Nucleus accumbens (tissue), 56 donors: ENCODE measurements at places on chromosomes 6 and 20.

DNA sequence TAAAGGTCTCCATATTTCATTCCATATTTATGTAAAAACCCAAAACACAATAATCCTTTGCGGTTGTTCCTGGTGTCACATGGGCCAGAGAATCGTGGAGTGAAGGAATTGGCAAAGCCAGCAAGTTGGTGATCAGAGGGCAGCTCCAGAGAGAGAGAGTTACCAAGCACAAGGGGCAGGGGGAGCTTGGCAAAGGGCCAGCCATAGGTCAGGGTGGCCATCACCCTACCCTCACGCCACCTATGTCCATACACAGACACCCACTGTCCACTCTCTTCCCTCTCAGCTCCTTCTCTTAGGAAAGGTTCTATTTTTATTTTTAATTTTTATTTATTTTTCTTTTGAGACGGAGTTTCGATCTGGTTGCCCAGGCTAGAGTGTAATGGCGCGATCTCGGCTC lies 163.2 kb upstream of the JARID2 start:
- DNase-seq, result no peak

GRCh38 chr6:16130437-16130891 lies 1.6 kb downstream of the MYLIP start:
- no peak for DNase-seq

GRCh38 chr6:144148886-144149285 lies 1.4 kb upstream of the STX11 start:
- DNase-seq, result no peak

DNA sequence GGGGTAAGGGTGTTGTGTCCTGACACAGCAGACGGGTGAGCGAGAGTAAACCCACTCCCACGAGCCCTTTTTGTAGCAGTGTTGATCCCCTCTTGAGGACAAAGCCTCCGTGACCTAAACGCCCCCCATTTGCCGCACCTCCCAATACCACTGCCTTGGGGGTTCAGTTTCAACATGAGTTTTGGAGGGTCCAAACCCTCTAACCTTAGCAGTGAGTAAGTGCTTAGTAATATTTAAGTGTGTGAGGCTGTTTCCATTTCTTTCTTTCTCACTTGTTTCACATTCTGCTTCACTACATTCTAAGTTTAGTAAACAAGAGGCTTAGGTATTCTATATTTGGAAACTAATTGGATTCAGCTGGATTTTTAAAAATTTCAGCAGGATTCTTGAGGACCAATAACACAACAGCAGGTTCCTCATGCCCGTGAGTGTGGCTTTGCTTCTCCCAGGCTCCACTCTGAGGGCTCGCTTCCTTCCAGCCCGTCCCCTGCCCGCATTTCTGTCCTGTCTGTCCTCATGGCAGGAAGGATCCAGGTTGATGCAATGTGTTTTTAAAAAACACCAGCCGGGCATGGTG lies 41.2 kb downstream of the SNX9 start:
- DNase-seq, result no peak

DNA sequence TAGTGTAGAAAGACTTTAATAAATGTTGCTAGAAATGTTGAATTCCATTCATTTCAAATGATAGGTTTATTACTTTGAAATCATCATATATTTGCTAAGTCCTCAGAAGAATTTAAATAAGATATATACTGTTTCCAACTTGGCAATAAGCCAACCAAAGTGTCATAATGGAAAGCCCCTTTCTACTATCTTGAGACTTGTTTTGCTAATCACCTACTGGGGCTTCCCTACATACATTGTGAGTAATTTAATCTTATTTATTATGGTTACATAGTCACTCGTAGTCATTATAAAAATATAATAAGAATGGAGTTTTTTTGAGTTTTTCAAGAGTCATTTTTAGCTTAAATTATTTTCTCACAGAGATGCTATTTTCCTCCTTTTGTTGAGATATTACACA lies 20.7 kb downstream of the COL19A1 start:
- no peak for DNase-seq

DNA sequence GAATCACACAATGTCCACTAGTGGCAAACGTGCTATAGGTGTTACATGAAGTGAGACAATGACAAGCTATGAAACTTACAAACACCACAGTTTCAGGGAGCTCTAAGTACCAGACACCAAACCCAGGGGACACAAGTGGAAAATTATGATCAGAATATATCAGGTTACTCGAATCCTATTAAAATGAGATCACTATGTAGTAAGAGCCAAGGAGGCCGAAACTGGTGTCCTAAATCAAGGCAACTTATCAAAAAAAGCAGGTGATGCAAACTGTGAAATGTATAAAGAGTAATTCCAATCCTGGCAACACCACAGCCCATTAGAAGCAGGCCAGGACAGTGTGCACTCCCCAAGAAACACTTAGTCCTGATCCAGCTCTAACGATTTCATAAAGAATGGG lies 100.3 kb downstream of the ARHGAP18 start:
- DNase-seq, result no peak

DNA sequence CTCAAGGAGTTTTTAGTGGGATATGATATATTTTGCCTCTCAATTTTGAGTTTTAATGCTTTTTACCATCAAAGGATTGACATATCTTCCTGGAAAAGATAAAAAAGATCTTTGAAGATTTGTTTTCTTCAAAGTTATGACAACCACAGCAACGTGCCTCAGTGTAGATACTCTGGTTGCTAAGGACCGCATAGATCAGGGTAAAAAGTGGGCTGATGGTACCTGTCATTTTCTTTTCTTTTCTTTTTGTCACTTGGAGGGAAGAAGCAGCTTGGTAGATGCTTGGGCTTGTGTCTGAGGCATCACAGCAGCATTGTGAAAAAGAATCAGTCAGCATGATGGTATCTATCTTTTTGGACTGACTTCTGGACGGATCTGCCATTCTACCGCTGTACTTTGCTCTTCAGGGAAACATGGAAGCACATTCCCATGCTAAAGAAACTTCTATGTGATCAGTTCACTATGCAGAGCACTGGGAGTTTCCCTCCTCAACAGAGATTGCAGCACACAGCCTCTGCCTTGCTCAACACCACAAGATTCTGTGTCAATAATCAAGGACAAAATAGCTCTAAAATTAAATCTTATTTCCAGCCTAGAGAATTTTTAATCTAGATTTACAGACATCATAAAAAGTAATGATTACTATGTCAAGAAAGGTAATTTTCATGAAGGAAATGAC lies 54.8 kb upstream of the SGK1 start:
- no peak for DNase-seq

GRCh38 chr6:5199283-5199682 lies 61.5 kb downstream of the LYRM4 start:
- DNase-seq, result no peak

GRCh38 chr20:24042646-24043045 lies 54.1 kb upstream of the GGTLC1 start:
- no peak for DNase-seq

DNA sequence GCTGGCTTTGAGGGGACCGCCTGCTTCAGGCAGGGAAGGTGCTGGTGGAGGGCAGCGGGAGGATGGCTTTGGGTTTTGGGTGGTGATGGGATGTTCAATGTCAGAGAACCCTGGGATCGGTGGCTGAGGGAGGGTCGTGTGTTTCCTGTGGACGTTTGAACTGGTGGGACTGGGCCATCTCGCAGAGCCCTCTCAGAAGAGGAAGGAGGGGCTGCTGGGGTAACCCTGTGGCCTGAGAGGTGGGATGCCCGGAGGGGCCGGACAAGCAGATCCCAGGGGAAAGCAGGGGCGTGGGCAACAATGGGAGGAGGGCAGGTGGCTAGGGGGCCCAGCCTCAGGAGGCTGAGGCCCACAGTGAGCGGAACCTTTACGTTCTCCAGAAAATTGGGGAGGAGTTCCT lies 34.9 kb downstream of the PYGB start:
- DNase-seq, result no peak

GRCh38 chr20:50015993-50016770 lies 33.4 kb downstream of the SNAI1 start:
- no peak for DNase-seq

- DNase-seq, result no peak
Measured at GRCh38 chr20:6613280-6613861, 154.1 kb upstream of the BMP2 start.

GRCh38 chr6:137188855-137189254 lies 15.4 kb upstream of the IL22RA2 start:
- no peak for DNase-seq

DNA sequence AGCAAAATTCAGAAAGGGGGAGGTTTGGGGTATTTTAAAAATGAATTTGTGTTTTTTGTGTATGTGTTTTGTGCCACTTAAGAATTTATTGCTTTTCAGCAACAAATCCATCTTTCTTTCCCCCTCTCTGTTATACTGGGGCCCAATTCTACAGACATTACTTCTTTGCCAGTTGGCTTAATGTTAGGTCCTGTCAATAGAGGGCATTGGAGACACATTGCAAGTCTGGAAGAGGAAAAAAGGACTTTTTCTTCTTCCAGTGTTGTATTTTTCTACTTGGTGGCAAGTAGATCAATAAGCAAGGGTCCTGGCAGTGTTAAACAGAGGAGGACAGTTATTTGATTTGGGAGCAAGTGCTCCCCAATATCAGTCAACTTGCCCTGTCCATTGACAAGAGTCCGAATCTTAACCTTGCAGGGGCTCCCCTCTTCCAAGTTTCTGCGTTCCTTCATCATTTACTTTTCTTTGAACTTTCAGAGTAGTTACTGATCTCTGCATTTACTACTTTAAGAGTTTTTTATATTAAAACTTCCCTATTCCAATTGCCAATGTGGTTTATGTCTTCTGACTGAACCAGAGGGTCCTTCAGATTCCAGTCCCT lies 23.4 kb downstream of the SCML4 start:
- DNase-seq, result no peak

GRCh38 chr20:1331801-1332453 lies 3.0 kb upstream of the SDCBP2 start:
- no peak for DNase-seq

DNA sequence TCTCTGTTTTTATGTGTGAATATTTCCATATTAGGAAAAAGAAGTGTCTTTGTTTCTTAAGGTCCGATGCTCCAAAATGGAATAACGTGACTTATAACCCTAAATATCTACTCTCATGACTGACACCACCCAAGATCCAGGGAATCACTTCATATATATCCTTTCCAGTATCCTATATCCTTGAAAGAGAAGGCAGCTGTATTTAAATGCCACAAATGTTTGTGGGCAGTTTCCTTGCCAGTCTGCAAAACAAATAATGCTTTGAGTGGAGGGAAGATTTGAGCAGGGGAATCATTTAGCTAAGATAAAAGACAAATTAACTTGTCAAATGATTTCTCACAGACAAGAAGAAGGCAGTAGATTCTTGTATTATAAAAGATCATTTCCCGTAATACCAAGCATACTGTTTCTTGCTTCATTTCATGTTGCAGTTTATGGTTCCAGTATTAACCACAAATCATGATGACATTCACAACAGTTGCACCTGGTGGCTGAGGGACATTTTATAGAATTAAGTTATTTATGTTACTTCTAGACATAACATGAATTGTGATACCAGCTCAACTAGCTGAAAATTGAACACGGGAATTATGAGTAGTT lies 30.0 kb upstream of the FABP7 start:
- no peak for DNase-seq

GRCh38 chr6:131652472-131652871 lies 15.4 kb downstream of the ENPP3 start:
- DNase-seq, result no peak

DNA sequence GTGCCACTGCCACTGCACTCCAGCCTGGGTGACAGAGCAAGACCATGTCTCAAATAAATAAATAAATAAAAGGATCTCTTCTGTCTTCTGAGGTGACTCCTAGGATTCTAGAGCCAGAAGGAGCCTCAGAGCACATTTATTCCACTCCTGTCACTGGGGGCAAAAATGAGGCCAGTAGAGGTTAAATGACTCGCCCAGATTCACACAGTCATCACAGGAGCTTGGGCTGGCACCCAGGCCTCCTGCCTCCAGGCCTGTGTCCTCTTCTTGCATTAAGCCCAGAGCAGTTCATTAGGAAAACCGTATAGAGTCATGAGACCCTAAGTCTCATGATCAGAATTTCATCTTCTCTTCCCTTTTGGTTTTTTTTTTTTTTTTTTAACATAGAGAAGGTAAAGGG lies 243.3 kb downstream of the NRN1 start:
- no peak for DNase-seq

DNA sequence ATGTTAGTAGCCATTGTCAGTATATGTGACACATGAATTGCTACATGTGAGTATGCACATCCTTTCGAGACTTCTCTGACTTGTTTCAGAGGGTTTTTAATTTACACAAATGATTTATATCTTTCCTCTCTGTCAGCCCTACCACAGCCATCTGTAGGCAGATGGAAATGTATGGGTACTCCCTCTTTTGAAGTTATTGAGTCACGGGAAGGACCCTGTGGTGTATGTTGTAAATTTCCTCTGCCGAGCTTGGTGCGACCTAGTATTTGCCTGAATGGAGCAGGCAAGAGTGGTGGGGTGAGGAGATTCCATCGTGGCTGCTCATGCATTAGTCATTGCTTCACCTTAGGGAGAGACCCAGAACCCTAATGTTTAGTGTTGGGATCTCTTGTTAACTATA lies 171.9 kb downstream of the JARID2 start:
- no peak for DNase-seq

GRCh38 chr6:139271056-139271455 lies 20.7 kb downstream of the TXLNB start:
- DNase-seq, result no peak

- no peak for DNase-seq
Measured at GRCh38 chr6:50952092-50952907, 133.6 kb downstream of the TFAP2B start.

DNA sequence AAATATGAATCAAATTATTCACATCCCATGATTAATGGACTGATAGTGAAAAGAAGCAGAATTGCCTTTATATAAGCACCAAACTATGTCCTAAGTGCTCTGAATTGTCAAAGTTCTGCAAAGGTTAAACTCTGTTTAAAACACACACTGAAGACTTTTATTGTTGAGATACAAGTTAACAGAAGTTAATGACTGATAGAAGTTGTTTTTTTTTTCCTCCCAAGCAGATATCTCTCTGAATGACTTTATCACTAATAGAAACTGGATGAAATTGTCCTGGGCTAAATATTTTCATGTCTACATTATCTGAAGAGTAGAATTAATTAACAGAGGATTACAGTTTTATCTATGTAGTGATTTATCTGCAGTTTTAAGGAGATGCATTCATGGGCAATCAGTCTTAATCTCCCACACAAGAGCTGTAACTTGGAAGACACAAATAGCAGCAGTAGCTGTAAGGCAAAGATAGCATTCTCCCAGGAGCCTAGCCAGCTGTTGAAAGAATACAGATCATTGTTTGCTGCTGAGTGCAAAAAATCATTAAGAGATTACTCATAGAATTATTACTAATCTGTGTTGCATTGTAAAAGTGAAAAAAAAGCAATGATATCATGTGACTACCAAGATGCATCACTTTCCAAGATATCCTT lies 49.9 kb downstream of the BMP5 start:
- DNase-seq, result no peak

DNA sequence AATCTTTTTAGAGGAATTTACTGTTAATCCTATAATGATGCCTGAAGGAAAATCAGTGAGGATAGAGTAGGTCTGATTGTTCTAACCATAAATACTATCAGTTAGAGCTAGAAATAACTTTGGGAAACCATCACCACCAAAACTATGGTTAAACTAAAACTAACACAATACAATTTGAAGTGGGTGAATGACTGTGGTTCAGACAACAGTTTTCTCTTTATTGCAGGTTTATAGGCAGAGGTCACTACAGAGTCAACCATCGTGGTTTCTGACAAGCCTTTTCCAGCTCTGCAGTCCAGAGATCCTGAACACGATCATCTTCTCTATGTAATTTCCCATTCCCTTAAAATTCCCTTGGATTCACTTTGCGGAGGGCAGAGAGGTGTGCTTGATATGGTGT lies 134.3 kb downstream of the IBTK start:
- no peak for DNase-seq

- no peak for DNase-seq
Measured at GRCh38 chr20:46652699-46653098, 1.4 kb upstream of the SLC13A3 start.
